ENCODE measurements at places on chromosomes 4 and X. TPM values are rescaled to one million over a fixed set of nuclear protein-coding genes. Genes with fewer than 3 reads are reported as not detected.
A peak's percentile ranks its signal among the peaks of the same experiment; 100 is the strongest.

The TMEM154 gene
- 5.5 TPM for total RNA-seq

The KLHL2 gene
- total RNA-seq: 43.6 TPM

The SHROOM2 gene
- total RNA-seq: not detected

GRCh38 chr4:122873821-122874593, 47.4 kb downstream of the FGF2 start:
- peak; percentile 94 for DNase-seq

GRCh38 chr4:2219233-2219760, 22.6 kb downstream of the HAUS3 start:
- no peak for DNase-seq

DNA sequence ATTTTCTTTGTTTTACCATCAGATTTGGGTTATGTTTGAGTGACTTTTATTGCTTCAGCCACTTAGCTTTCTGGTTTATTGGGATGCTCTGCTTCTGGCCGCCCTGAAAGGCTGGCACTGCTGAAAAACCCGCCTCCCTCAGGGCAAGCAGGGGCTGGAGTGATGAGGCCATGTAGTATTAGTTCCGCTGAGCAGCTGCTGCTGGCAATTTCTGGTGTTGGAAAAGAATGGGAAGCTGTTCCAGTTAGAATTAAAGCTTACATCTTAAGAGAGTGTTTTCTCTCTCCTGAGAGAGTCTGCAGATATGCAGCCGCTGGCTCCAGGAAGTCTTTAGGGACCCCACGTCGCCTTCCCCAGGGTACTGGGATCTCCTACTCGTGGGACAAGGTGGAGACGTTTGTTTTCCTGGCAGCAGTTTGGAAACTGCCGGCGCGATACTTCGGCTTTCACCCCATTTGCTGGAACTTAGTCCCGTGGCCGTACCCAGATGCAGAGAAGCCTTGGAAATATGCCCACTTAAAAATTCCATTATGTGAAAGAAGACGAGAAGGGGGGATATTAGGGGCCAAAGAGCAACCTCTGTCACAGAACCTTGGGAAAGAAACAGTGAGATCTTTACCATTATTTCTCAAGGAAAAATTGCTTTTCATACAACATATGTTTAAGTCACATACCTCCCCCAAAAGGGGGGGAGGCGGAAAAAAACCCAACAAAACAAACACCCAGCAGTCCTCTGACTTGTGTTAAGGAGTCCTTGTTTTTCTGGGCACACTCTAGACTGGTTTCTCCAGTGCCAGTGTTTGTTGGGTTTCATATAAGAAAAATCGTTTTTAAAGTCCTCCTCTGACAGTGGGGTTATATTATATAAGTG, 72.6 kb downstream of the TMEM131L start:
- DNase-seq: peak; percentile 49

DNA sequence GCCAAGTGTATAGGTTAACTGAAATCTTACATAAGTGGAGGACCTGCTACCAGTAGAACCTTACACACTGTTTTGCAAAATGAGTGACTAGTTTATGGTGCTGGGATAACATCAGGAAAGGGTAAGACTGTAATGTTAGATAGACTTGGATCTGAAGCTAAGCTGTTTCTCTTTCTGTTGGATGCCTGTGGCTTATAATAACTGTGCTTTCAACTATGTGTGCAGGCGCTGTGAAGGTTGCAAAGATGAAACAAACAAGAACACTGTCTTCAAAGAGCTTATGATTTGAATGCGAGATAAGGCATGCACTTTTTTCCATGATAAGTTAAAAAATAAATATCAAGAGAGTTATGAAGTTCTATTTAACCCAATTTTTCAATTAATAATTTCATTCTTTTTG, 34.5 kb upstream of the LCORL start:
- no peak for DNase-seq

Data from fibroblast of the aortic adventitia (primary cell).